ELR (cell line): ENCODE measurements at places on chromosomes 12 and 14.

DNA sequence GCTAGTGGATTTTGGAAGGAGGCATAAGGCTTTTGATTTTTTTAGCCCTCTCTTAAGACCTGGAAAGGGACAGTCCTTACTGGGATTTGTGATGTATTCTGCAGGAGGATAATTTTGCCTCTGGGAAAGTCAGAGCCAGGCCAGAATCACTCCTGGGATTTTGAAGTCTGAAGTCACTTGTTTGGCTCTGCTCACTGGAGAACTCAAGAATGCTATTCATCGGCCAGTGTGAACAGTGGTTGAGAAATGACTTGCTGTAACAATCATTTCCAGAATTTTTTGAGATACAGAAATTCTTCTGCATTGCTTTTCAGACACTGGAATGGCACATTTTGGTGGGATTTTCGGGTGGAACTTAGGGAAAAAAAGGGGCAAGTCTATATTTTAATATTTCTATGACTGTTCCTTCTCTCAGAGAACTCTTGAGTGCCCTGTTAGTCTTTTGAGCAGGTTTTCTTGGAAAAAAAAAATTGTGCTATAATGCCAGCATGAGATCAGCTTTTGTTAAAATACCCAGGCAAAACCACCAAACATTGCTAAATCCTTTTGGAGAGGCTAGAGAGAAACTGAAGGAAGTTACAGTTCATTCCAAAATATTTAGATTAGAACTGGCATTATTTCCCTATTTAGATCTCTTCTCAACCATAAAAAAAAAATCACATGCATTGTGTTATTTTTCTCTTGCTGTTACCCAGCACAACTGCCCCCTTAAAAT lies 26.1 kb upstream of the BHLHE41 start:
- DNase-seq, result peak; percentile 17

DNA sequence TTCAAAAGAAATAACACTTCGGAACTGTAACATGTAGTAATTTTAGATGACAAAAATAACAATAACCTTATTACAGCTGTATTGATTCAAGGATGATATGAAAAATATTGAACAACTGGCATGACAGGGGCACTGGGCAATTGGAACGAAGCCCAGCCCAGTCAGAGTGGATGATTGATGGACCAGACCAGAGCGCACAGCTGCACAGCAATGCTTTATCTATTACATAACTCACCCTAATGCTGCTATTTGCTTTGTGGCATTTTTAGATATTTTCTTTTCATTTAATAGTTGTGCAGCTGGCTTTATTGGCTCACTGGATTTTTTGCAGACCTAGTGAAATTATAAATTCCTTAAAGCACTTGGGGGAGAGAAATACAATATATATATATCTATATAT lies 26.9 kb upstream of the FERMT2 start:
- no peak for DNase-seq

- DNase-seq, result no peak
Observed at GRCh38 chr14:104211215-104211614, 72.8 kb downstream of the KIF26A start.

- DNase-seq, result no peak
Observed at GRCh38 chr14:35222324-35222723, 69.9 kb upstream of the PSMA6 start.

DNA sequence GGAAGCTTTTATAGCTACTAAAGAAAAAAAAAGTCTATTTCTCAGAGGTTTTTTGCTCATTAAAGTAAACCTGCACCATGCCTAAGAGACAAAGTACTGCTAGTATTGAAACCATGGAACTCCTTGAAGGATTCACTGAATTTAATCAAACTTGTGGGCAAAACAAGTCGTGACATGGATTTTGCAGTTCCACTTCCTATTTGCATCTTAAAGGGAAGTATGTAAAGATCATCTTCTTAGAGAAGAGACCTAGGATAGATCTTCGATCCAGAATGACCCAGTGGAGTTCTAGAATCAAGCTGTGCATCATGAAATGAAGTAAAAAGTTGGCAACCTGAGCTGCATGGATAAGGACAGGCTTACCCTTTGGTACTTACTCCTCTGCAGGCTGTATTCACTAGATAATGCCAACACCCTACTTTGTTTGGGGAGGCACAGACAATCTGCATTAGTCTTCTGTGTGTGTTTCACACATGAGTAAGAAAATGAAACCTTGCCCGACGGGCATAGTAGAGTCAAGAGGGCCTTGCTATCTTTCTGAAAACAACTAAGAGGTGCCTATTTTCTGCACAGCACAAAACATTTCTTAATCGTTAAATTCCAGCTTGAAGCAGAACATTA lies 1.9 kb downstream of the GNG2 start:
- DNase-seq, result peak; percentile 39

GRCh38 chr14:33814010-33814409 lies 136.9 kb downstream of the EGLN3 start:
- no peak for DNase-seq

DNA sequence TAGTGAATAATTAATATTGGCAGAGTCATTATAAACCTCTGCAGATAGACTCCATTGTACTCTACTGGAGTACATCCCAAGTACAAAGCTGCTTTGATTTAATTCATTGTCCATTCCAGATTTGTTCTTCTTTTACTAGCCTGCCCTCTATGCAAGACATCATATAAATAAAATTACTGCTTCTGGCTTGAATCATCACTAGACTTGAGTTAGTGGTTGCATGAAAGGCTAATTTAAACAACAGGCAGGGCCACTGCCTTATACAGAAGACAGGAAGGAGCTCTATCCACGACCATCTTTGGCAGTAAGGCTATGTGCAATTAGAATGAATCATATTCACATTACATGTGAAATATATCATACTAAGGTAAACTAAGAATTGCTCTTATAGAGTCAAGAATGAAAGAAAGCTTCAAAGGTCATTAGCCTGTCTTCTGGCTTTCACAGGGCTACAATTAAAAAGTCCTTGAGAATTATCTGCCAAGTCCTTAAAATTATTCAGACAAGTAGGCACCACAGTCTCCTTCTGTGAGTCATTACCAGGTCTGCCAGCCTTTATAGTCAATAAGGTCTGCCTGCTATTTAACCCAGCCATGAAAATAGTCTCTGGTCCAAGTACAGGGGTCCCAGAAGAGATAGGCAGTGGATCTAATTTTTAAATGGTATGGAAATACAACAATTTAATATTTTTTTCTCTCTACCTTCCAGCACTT lies 631.8 kb downstream of the TMTC2 start:
- no peak for DNase-seq

- peak; percentile 82 for DNase-seq
Observed at GRCh38 chr12:121590476-121591143, 9.8 kb upstream of the KDM2B start.

DNA sequence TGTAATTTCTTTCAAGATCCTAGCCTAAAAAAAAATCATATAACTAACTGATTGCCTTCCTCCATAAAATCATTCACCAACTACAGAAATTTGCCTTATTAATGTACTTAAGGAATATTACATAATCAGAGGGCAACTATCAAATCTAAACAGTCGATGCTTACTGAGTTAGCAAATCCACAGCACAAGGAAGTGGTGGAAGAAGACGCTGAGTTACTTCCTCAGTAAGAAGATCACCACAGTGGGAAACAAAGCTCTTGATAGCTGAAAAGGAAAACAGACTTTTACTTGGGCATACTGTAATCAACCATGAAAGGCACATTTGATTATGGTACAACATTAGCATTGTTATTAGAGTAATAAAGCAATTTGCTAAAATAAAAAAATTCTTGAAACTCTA lies 48.7 kb downstream of the HEATR5A start:
- no peak for DNase-seq

- peak; percentile 90 for DNase-seq
Observed at GRCh38 chr12:80045594-80045993, 53.7 kb upstream of the OTOGL start.

GRCh38 chr14:60266021-60266937 lies 17.3 kb downstream of the PPM1A start:
- peak; percentile 51 for DNase-seq

DNA sequence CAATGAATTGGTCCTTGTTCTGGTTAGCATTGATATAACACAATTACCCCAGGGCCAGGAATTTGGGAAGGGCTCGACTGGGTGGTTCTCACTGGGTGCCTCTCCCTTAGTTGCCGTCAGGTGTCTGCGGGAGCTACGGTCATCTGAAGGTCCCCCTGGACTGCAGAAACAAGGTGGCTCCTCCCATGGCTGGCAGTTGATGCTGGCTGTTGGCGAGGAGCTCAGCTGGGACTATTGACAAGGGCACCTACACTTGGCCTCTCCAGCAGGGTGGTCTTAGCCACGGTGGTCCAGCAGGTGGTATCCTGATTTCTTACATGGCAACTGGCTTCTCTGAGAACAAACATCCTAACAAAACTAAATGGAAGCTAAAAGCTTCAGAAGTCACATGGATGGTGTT lies 41.0 kb upstream of the RGS6 start:
- DNase-seq, result no peak

- peak; percentile 57 for DNase-seq
Observed at GRCh38 chr12:76201758-76202157, 117.3 kb upstream of the NAP1L1 start.

- no peak for DNase-seq
Observed at GRCh38 chr12:113070117-113070906, 13.8 kb downstream of the DTX1 start.

GRCh38 chr12:84605983-84606382 lies 306.6 kb downstream of the SLC6A15 start:
- DNase-seq, result no peak

- DNase-seq, result peak; percentile 99
Observed at GRCh38 chr12:64181430-64182291, 40.4 kb downstream of the KICS2 start.

- DNase-seq, result no peak
Observed at GRCh38 chr14:81517798-81518398, 15.8 kb downstream of the SEL1L start.

GRCh38 chr14:103131580-103131979 lies 8.3 kb downstream of the TNFAIP2 start:
- DNase-seq, result no peak

GRCh38 chr14:103867523-103867953 lies 20.2 kb upstream of the PPP1R13B start:
- DNase-seq, result no peak

DNA sequence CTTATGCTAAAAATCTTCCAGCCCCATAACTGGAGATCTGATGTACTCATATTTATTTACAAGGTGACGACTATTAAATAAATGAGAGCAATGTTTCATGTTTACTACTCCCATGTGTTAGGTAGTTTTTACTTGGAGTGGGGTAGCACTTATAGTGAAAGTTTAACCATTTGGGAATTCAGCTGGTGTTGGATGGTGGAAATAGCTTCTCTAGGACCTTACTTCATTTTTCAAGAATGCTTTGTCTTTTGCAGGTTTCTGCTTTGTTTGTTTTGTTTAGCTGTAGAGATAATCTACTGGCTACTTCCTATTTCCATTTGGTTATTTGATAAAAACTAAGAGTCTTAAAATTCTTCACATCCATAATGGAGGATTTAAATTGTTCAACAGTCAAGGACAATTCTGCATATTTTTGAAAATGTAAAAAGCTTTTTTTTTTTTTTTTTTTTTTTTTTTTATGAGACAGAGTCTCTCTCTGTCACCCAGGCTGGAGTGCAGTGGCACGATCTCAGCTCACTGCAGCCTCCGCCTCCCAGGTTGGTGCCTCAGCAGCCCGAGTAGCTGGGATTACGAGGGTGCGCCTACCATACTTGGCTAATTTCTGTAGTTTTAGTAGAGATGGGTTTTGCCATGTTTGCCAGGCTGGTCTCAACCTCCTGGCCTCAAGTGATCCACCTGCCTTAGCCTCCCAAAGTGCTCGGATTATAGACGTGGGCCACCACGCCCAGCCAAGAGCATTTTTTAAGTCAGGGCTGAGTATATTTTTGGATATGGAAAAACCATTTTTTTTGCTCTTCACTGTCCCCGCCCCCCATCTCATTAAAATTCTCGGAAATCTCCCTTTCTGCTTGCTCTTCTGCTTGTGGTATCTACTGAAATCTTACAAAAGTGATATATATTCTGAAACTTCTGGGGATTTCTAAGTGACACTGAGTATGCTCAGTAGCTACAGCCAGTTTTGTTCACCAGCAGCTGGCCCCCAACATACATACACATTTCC lies 1.4 kb upstream of the ABCD2 start:
- no peak for DNase-seq

GRCh38 chr14:79483477-79484388 lies 727.6 kb downstream of the DIO2 start:
- peak; percentile 13 for DNase-seq

- no peak for DNase-seq
Observed at GRCh38 chr12:109308534-109309380, at the start of gene FOXN4. TSS of gene FOXN4 (minus strand) at chr12:109309284. CDS start at chr12:109308321, 963 bp downstream.

- no peak for DNase-seq
Observed at GRCh38 chr14:23182372-23183157, 895 bp downstream of the SLC7A8 start.

GRCh38 chr12:2550561-2551411 lies 244.0 kb upstream of the FKBP4 start:
- no peak for DNase-seq

DNA sequence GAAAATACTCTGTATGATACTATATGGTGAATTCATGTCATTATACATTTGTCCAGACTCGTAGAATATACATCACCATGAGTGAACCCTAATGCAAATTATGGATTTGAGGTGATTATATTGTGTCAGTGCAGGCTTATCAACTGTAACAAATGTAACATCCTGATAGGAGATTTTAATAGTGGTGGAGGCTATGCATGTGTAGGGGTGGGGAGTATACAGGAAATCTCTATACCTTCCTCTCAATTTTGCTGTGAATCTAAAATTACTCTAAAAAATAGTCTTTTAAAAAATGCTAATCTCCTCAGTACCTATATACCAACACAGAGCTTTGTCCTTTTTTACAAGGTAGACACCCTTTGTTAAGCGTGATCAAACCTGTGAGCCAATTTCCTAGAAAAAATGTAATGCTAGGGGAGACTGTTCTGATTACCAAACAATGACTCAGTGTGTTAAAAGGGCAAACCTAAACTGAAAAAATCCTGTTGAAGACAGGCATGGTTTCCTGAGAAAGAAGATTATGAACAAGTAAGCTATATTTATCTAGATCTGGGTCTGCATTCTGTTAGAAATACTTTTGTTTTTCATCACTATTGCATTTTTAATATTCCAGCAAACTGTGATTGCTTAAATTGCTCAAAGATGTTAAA lies 170.9 kb downstream of the DUSP6 start:
- peak; percentile 73 for DNase-seq

GRCh38 chr14:69666112-69666511 lies 54.7 kb downstream of the SUSD6 start:
- no peak for DNase-seq

- peak; percentile 26 for DNase-seq
Observed at GRCh38 chr14:57889245-57889644, 23.4 kb upstream of the SLC35F4 start.

- DNase-seq, result no peak
Observed at GRCh38 chr12:31003861-31004640, 69.6 kb upstream of the DDX11 start.

- no peak for DNase-seq
Observed at GRCh38 chr12:242496-242895, 20.1 kb downstream of the SLC6A13 start.
